ENCODE measurements at places on chromosomes 1 and 21.

DNA sequence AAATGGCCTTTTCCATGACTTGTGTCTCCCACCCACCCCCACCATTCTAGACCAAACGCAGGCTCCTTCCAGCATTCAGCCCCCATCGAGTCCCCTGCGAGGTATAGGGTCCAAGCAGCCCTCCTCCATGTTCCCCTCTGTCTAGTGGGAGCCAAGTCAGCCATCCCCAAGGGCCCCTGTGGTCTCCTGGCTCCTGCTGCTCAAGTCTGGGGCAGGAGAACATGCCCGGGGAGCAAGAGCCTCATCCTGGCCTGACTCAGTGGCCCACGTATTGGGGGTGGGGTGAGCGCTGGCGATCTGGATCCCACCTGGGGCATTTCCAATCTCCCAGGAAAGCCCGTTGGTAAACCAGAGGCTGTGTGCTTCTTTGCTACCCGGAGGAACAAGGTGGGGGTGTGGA is 4.1 kb upstream of the PRDM16 start:
- no peak for DNase-seq

DNA sequence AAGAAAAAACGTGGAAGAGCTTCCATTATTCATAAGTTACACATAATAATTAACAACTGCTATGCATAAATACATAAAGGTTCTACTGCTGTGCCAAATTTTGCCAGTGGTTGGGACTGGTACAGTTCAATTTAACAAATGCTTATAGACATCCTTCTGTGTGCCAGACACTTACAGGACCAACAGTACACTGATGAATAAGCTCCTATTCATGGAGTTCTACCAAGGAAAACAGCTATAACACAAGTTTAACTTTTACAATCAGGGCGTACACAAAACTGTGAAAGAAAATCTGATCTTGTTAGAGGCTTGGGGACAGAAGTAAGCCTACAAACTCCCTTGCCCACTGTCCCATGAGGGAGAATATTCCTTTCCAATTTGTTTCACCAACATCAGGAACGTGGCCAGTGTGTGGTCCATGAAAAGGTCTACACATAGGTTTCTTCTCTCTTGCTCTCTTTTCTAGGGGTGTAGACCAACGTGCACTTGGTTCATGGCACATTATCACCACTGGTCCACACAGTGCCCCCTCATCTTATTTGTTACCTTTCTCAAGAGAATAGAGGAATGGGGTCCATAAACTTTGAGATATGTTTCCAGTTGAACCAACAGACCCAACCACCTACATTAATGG is 10.1 kb downstream of the NRIP1 start:
- DNase-seq: no peak

DNA sequence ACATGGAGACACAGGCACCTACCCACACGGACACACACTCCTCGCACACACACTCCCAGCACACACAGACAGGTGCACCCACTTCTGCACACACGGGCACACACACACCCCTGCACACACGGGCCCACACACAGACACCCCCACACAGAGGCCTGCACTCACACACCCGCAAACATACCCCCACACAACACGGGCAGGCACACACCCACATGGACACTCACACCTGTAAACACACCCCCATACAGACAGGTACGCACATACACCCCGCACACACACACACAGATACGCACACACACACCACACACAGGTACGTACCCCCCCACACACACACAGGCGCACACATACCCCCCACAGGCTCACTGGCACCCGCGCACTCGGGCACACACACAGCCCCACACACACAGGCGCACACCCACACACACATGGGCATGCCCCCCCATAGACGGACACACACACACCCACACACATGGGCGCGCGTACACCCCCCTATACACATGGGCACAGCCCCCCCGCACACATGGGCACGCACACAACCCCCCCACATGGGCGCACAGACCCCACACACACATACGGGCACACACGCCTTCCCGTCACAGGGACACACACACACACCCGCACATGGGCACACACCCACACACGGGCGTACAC is 6.1 kb downstream of the ATAD3A start:
- DNase-seq: no peak

DNA sequence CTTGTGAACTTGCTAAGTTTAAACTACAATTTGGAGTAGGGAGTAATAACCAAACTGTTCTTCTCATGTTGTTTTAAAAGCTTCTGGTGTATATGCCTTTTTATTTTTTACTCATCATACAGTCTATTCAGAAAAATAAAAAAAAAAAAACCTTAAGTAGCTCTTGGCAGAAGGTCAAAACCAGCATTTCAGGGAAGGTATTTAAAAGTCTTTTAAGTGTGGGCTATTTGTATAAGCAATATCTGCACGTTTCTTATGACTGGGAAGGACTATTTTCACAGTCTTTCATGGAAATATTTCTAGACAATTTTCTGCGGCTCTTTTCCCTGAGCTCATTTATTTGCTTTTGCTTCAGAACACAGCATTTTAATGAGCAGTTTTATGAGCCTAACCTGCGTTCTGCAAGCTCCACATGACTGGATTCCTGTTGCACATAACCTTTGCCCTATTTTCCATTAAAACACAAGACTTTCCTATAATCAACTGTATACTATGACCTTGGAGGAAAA is 60.9 kb upstream of the C1orf105 start:
- DNase-seq: no peak

DNA sequence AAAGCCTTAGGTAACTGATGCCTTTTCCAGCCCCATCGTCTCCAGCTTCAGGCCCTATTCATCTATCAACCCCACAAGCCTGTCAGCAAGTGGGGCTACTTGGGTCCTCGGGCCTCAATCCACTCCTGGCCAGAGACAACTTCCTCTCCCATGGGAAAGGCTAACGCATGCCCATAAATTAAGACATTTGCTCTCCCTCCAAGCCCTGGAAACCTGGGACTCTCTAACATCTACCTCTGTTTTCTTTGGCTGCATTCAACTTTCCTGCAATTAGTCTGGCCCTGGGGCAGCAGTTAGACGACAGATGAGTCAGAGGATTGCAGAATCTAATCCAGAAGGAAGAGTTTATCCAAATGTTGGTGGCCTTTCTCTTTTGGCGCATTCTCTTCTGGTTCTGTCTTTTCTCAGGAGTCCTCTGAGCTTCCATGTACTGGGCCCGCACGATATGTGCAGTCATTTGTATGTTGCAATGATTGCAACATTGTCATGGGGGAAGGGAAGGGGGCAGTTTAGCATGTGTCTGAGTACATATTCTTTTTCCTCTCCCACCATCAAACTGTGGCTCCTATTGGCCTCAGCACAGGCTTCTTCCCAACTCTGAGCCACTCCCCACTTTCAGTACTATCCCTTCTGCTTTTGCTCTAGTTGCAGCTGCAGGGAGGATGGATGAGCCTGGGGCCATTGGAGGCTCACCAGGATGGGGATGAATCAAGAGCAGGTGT is 54.4 kb downstream of the NAV1 start:
- no peak for DNase-seq

DNA sequence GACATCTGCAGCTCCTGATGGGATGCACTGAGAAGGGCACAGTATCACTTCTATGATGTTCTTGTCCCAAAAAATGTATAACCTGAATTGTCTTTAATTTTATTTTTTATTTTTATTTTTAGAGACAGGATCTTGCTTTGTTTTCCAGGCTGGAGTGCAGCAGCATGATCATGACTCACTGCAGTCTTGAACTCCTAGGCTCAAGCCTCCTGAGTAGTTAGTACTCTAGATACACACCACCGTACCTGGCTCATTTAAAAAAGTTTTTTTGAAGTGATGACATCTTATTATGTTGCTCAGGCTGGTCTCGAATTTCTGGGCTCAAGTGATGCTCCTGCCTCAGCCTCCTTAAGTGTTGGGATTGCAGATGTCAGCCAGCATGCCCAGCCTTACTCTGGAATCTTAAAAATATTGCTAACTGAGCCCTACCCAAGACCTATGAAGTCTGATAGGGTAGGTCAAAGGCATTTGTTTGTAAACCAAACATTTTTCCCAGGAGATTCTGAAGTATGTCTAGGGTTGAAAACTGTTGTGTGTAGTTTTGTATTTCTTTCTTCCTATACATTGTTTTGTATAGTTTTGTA is 68.9 kb downstream of the ATF6 start:
- no peak for DNase-seq

DNA sequence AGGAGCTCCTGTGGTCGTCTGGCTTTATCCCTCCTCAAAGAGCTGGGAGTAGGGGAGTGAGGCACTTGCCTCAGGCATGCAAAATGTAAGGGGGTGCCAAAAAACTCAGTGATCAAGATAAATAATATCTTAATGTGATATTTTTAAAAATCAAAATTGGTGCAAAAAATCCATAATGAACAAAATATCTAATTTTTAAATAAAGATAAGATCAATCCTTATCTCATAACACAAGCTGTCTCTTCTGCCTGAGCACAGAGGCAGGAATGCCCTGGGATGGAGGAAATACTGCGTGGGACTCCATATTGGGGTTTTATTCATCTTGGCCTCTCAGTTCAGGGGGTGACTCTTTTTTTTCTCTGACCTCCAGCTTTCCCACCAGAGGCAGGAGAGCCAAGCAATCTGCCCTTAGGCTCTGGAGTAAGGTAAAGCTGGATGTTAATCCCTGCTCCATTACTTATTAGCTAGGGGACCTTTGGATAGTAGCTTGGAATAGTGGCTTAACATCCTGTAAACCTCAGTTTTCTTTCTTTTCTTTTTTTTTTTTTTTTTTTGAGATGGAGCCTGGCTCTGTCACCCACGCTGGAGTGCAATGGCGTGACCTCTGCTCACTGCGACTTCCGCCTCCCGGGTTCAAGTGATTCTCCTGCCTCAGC is 77.3 kb upstream of the NFASC start:
- DNase-seq: no peak

GRCh38 chr1:33168556-33169289 is 13.1 kb downstream of the TRIM62 start:
- DNase-seq: no peak

DNA sequence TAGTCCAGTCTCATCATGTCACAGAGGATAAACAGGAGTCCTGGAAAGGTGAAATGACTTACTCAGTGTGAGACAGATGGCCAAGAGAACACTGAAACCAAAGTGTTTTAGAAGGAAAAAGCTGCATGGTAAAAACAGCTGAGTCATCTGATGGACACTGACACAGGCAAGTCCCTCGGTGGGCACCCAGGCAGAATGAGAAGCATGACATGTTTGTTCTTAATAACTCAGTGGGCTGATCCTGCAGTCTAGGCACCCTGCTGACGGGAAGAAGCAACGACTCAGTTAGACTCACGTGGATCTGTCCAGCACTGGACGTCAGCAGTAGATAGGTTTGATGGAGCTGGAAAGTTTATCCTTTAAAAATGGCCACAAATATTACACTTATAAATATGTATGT is 116.9 kb downstream of the RGS7 start:
- DNase-seq: no peak

- DNase-seq: no peak
Observed at GRCh38 chr1:182235952-182236650, 155.5 kb downstream of the GLUL start.

- no peak for DNase-seq
Observed at GRCh38 chr1:207078578-207079132, 10.0 kb upstream of the C4BPB start.

DNA sequence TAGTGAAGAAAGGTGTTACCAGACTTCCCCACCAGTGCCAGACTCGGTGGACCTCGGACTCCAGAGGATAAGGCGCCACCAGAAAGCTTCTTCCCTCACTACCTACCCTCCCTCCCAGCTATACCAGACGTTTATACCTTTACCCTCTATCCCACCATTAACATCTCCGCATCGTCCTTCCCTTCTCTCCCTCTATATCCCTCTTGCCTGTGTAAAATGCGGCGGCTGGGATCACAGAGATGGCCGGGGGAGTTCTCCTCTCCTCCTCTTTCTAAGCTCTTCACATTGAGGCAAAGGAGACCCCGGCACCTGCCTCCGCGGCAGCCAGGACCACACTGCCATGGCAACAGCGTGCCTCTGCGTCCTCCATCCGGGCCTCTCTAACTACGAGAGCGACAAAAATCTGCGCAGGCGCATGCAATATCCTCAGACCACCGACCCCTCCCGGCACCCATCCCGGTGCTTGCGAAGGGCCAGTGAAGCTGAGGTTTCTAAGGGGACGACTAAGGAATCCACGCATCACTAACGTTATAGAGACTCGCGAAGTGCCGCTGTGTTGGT is at the start of gene CCDC181:
CCDC181 (minus strand) TSS at position 394 of the 561 bp plus-strand sequence. CDS start 2,547 bp downstream, outside the sequence.
- peak; percentile 39 for DNase-seq

- no peak for DNase-seq
Observed at GRCh38 chr21:36589352-36589971, 109.5 kb upstream of the SIM2 start.

- no peak for DNase-seq
Observed at GRCh38 chr1:97202481-97203380, 481.1 kb downstream of the PTBP2 start.

GRCh38 chr1:225866981-225867380 is 15.2 kb downstream of the TMEM63A start:
- no peak for DNase-seq

DNA sequence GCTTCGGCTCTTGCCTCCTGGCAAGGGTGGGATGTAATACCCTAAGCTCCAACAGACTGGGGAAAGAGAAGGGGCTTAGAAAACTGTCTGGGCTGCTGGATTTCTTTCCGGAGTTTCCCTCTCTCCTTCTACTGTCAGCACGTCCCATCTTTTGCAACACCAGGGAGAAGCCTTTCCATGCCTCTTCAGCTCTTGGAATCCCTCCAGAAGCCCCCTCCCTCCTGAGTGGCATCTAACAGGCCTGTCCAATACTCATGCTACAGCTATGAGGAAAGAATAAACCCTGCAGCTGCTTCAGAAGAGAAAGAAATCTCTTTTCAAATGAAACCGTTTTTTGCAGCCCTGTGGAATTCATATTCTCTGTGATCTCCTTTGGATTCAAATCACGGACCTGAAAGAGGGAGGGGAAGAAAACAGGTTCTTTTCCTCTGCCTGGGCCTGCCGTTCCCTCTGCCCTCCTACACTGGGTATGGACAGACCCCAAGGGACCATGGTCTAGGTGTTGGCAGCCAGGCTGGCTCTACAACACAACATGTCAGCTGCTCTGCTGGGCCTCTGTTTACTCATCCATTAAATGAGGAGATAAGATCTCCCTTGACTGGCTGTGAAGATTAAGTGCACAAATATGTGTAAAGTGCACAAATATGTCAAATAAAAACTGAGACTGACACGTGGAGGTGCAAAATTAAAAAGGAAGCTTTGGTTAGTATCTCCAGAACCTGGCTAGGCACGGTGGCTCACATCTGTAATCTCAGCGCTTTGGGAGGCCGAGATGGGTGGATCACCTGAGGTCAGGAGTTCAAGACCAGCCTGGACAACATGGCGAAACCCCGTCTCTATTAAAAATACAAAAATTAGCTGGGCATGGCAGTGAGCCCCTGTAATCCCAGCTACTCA is 6.0 kb upstream of the CAPN2 start:
- DNase-seq: no peak

- no peak for DNase-seq
Observed at GRCh38 chr1:151801846-151802245, 3.4 kb downstream of the LINGO4 start.

- no peak for DNase-seq
Observed at GRCh38 chr1:199522936-199523335, 504.6 kb upstream of the NR5A2 start.

GRCh38 chr1:52145137-52145536 is 3.2 kb downstream of the ZFYVE9 start:
- DNase-seq: no peak

- no peak for DNase-seq
Observed at GRCh38 chr1:47298025-47298699, 15.8 kb downstream of the STIL start.

- no peak for DNase-seq
Observed at GRCh38 chr1:245469734-245470133, 314.9 kb downstream of the KIF26B start.

Data from stimulated activated CD4-positive, alpha-beta T cell treated with anti-CD3 and anti-CD28 coated beads, Interleukin-4, amount 100 ng/mL, for 4 hours (primary cell).